ENCODE measurements at places on chromosomes 5 and 9.

DNA sequence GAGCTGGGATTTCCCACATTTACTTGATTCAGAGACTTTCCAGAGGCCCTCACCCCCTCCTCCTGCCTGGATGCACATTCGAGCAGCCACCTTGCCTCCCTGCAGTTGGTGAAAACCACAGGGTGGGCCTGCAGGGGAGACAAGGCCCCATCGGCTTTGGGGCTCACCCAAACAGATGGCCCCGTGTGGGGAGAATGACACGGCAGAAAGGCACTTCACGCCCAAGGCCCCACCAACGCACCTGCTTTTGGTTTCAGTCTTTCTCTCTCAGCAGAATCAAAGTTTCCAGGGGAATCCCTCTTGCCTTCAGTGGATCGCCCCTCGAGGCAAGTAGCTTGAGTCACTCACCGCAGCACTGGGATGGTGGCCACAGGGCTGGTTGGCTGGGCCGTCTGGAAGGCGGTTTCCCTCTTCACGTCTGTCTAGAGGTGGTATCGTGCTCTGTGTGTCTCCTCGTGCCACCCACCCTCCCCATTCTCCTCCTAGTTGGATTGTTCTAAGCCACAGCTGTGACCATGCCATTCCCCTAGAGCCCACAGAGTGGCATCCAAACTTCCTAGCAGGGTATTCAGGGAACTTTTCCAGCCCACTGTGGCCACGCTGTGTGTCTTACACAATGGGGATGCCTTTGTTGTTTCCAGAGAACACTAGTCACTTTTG, 31.8 kb downstream of the SEC61B start:
- DNase-seq, result peak; percentile 75

DNA sequence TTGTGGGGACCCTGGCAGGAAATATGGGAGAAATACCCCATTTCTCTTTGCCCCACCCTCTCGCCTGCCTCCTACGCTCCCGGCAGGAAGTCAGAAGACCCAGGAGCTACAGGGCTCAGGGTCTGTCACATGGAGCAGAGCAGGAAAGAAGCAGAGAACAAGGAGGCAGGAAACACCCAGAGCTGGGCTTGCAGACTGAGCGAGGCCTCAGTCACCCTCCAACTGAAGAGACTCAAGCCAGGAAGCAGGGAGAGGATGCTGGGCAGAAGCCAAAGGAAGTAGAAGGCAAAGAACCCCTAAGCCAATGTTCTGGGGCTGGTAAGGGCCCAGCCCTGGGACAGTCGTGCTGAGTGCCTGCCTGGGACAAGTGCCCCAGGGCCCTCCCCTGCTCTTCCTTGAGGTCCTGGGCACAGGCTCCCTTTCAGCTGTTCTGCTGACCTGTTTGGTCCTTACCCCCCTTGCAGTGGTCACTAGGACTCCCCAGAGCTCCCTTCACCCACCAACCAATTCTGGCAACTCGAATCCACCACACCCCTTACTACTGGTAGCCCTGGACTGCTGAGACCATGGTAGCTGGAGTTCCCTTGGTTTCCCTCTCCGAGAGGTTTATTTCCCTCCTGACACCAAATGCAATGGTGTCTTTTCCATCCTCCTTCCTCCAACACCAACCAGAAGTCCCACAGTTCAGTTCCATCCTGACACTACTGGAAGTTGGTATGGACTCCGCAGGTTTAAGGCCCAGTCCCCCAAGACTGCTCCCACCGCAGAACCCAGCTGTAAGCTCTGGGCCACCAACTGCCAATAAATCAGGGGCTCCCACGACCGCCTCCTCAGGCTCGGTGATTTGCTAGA, 157.5 kb downstream of the COL23A1 start:
- no peak for DNase-seq

GRCh38 chr9:77705636-77706035, 57.5 kb upstream of the GNA14 start:
- DNase-seq, result no peak

DNA sequence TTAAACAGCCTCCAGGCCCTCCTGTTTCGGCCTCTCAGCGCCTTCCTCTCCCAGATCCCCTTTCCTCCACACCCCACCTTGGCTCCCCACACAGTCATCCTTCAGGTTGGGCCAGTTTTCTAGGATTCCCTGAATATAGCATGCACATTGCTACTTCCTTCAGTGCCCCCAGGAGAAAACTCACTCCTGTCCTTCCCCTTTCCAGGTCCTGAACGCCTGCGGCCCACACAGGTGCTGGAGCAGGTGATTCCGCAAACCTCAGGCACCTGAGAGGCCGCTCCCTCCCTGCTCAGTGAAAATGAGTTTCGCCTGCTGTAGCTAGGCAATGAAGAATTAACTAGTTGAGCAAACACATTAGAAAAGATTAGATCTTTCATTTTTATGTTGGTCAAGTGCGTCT, 185.0 kb downstream of the MED10 start:
- DNase-seq, result no peak

DNA sequence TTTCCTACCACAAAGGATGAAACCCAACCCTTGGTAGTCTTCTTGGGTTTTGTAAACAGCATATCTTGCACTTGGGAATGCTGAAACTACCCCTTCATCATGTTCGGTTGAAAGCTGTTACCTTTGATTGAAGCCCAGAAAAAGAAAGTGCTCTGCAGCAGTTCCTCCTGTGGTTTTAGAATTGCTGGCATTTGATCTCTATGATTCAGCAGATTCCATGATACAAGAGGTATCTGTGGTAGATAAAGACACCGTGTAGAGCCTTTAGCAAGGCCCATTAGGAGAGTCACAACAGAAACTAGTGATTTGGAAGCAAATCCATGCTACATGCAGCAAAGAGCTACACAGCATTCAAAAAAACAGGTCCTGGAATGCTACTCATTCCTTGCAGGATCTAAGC, 557.0 kb downstream of the TLE1 start:
- no peak for DNase-seq

GRCh38 chr9:105881654-105882349, 187.5 kb downstream of the TMEM38B start:
- peak; percentile 83 for DNase-seq

GRCh38 chr9:72467766-72468738, 53.4 kb upstream of the TMC1 start:
- no peak for DNase-seq

DNA sequence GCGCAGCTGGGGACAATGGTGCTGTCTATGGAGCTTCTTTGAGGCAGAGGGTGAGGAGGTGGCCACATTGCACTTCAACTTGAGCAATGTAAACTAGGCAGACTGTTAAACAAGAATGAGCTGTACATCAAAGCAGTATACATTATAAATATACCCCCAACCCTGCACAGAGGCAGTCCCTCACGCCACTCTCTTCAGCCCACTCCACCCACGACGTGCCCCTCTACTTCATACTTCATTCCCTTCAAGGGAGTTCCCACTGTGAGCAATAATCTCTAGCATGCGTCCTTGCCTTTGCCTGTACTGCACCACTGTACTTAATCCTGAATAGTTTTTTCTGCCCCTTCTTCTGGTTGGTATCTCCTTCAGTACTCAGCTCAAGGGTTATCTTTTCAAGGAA, 14.4 kb downstream of the TRPM3 start:
- no peak for DNase-seq

GRCh38 chr5:172920447-172920849, 38.8 kb upstream of the RPL26L1 start:
- DNase-seq, result no peak

DNA sequence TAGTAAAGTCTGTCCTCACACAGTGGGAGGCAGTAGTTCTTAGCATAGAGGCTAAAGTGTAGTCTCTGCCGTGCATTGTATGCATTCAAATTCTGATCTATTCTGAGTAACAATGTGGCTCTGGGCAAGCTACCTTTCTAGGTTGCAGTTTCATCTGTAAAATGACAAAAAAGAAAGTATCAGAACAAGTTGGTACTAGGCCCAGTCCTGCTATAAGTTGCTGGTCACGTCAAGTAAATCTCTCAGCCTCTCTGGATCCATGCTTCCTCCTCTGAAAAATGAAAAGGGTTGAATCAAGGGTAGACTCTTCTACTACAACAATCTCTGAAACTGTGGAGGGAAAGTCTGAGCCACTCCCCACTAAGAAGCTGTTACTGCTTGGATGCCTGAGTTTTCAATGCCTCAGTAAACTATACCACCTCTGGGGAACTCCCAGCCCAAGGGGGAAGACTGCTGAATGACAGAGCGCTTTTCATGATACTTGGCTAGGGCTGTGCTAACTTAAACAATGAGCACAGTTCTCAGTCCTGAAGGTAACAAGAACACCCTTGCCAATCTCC, 34.5 kb upstream of the SPARC start:
- DNase-seq, result no peak

- DNase-seq, result peak; percentile 1
Observed at GRCh38 chr9:130639866-130640555, 24.4 kb upstream of the PRDM12 start.

DNA sequence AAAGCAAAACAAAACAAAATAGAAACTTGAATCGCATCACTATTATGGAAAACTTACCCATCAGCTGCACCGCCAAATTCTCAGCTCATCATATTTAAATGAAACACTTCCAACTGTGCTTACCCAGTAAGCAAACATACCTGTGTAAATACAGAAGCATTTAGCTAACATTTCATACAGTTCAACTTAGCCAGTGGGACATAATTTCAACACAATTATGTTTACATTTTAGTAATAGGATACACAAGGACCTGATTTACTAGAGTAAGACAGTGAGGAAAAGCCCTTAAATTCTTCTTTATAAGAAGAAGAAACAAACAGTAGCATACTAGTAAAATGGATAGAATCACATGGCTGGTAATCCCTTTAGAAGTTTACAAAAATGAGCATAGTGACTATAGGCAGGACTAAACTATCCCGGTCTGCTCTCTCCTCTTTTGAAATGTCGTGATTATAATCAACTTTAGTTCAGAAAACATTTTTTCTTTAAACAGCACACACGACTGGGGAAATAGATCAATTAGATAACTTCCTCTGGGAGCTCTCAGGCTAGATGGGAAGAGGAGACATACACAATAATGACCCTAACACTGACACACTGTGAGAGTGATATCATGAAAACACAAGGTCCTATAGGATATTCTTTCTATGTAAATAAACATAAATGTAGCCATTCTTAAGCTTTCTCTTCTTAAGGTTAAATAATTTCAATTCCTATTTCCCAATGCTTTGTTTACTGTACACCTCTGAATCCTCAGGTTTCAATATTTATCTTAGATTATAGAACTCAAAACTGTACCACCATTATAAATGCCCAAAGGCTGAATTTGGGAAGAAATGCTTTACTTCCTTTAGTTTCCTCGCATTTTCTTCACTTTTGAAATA, 15.9 kb upstream of the CDC20B start:
- DNase-seq, result no peak

DNA sequence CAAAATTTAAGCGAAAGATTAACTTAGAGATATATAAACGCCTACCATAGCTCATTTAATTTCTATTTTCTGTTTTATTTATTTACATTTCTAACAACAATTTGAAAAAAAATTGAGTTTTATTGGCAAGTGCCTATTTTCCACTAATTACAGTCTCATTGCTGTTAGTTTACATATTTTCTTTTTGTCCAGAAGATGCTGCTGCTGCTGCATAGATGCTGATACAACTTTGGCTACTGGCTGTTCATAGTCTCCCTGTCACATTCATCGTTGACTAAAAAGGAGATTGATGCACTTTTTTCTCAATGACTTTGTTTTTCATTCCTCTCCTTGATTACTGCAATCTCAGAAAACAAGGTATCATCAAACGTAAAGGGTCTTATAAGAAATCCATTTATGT, 235.4 kb downstream of the CDH9 start:
- no peak for DNase-seq

GRCh38 chr9:73079326-73079725, 72.3 kb upstream of the ANXA1 start:
- no peak for DNase-seq

GRCh38 chr9:137542486-137542885, 7.7 kb downstream of the PNPLA7 start:
- DNase-seq, result no peak

GRCh38 chr9:84756731-84757130, 87.2 kb downstream of the NTRK2 start:
- no peak for DNase-seq

GRCh38 chr5:2480871-2481270, 270.6 kb downstream of the IRX2 start:
- DNase-seq, result no peak

- DNase-seq, result no peak
Observed at GRCh38 chr9:34475097-34475496, 16.5 kb downstream of the DNAI1 start.

DNA sequence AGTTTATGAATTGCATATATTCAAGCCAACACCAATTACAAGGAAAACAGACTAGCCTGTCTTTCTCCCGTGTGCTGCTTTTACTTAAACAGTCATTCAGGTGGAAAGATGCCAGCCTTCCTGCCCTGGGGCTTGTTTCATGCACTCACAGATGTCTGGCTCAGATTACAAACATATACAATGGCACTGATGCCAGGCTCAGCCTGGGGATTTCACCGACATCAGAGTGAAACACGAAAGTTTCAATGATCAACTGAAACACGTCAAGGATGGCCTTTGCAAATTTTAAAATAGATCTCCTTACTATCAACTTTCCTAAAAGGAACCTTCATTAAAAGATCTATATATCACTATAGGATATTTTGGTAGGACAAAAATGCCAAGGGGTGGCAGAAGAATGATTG, 1576.5 kb downstream of the EFNA5 start:
- no peak for DNase-seq

GRCh38 chr5:35365758-35366157, 135.5 kb upstream of the PRLR start:
- DNase-seq, result no peak

DNA sequence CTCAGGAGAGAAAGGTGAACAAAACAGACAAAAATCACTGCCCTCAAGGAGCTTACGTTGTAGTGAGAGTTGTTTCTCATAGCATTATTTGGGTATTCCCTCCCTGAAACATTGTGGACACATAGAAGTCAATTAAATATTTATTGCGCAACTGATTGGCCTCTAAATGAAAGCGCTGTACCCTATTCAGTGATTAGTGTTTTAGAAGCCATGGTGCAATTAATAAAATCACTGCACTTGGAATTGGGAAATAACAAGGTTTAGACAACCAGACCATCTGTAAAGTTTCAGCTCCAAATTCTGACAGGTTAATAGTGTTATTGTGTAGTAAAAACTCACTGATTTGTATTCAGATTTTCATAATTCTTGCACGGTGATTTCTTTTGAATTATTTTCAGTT, 35.9 kb downstream of the TNPO1 start:
- DNase-seq, result no peak

- peak; percentile 20 for DNase-seq
Observed at GRCh38 chr5:120655828-120656435, 191.8 kb downstream of the PRR16 start.

- DNase-seq, result no peak
Observed at GRCh38 chr5:58462154-58462553, 2.3 kb upstream of the PLK2 start.

DNA sequence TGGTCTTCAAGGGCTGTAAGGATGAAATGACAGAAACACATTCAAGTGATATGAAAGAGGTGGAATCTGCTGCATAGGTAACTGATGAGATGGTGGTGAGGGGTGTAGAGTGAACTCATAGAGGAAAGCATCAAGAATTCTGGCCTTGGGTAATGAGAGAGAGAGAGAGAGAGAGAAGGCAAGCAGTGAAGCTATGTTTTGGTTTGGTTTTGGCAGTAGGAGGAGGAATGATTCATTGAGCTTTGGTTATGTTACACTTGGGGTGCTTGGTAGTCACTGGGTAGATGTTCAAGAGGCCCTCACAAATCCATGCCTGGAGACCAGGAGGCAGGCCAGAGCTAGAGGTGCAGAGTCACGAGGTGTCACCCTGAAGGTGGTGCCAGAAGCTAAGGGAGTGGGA, 89.5 kb downstream of the EGFLAM start:
- DNase-seq, result no peak

- DNase-seq, result no peak
Observed at GRCh38 chr9:78437806-78438205, 140.9 kb downstream of the PSAT1 start.
